Trophoblast cell (in vitro differentiated cells and primary cell): ENCODE measurements at places on chromosomes 12 and 14.

GRCh38 chr14:72387726-72388125 lies 455.5 kb downstream of the RGS6 start:
- no peak for DNase-seq

- DNase-seq = no peak
Observed at GRCh38 chr12:108315486-108316105, 23.5 kb downstream of the CMKLR1 start.

- no peak for DNase-seq
Observed at GRCh38 chr12:88398031-88398430, 182.2 kb downstream of the KITLG start.

DNA sequence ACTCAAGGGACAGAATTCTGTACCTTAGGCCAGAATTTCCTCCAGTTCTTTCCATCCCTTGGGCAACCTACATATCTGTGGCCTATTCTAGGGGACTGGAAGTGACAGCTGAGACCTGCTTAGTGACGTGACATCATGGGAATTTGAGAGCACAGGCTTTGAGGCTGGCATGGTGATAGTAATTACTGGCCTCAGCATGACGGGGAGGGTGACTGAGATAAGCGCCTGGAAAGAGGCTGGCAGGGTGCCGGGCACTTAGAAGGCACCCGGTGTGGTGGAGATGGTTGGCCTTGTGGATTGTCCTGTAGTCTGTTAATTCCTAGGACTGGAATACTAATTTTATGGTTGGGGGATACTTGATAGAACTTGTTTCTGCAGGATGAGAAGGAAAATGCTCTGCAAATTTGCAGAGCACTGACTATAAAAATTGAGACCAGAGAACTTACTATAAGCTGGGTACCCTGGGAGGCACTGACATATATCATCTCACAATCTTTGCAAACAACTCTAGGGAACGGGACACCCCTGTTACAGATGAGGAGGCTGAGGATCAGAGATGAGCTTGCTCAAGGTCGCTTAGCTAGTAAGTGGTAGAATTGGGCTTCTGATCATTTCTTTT lies 42.2 kb upstream of the TBX3 start:
- no peak for DNase-seq

- peak; percentile 62 for DNase-seq
Observed at GRCh38 chr14:75280831-75281653, 2.4 kb downstream of the FOS start.

DNA sequence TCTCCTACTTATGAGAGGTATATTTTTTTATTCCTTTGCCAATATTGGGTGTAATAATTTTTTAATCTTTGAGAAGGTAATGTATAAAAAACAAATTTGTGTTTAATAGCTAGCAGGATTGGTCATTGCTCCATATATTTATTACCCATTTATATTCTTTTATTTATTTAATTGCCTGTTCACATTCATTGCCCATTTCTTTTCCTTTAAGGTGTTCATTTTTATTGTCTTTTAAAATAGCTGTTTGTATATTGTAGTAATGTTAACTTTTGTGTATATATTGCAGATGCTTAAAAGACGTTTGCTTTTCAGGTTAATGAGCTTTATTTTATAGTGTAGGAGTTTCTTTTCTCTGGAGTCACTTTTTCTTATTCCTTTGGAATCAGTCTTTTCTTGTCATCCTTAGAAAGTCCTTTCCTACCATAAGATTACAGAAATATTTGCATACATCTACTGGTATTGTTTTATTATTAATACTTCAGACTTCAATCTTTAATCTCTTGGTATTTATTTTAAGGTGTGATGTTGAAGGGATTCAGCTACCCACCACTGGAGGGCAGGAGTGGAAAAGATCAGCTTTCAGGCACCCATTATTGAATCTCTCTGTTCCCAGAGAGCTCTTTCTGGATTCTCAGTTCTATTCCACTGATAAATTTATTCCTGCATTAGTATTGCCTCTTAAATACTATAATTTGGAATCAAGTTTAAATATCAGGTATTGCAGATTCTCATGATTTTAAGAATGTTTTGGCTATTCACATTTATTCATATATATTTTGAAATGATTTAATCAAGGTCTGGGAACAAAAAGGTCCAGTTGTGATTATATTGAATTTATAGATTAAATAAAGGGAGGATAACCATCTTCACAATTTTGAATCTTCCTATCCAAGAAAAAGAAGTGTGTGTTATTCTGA lies 17.3 kb downstream of the PPM1A start:
- DNase-seq = peak; percentile 44

DNA sequence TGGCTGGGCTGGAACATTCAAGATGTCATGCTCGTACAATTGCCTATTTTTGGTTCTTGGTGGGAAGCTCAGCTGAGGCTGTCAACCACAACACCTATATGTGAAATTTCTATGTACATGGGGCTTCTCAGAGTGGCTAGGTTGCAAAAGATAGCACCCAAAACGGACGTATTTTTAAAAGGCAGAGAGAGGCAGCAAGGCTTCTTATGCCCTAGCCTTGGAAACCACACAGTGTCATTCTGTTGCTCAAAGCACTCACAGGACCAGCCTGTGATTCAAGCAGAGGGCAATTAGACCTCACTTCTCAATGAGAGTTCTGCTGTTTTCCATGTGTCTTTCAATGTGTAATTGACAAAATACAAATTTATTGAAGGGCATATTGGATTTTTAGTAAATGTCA lies 134.0 kb downstream of the GXYLT1 start:
- DNase-seq = no peak

- no peak for DNase-seq
Observed at GRCh38 chr14:104431351-104431928, 148.1 kb upstream of the C14orf180 start.

GRCh38 chr12:104653730-104654664 lies 197.2 kb downstream of the CHST11 start:
- no peak for DNase-seq

DNA sequence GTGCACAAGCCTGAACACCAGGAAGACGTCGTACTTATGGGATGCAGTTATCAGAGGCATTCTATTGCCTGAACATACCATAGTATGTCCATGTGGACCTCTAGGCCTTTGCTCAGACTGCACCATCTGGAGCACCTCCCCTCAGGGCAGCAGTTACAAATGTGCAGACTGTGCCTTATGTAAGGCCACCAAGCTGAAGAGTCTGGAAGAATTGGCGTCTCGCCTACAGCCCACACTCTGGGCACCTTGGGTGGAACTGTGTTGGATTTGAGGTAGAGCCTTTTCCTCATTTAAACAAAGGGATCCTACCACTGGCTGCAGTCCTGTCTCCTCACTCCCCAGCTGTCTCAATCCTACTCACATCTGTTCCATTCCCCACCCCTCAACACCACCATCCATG lies 204.3 kb upstream of the FRMD6 start:
- DNase-seq = no peak

- DNase-seq = peak; percentile 23
Observed at GRCh38 chr14:72894623-72895378, 900 bp upstream of the DPF3 start.

GRCh38 chr14:46368275-46368674 lies 283.3 kb downstream of the RPL10L start:
- no peak for DNase-seq

DNA sequence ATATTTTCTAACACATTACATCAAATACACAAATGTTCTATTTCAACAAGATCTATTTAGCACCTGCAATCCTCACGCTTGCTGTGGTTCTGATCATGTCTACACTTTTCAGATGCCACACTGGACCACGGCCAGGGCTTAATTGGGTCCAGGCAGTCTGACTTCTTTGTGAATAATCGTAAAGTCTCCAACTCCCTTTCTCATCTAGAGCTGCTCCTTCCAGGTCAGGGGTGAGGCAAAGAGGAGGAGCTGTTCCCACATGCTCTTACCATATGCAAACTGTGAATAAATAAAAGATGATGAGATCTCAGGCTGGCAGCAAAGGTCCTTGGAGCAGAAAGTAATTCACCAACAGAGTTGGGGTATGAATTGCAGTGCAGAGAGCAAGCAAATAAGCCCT lies 316.6 kb downstream of the GLT1D1 start:
- DNase-seq = no peak

- DNase-seq = no peak
Observed at GRCh38 chr12:103181366-103182152, 224.1 kb downstream of the ASCL1 start.

DNA sequence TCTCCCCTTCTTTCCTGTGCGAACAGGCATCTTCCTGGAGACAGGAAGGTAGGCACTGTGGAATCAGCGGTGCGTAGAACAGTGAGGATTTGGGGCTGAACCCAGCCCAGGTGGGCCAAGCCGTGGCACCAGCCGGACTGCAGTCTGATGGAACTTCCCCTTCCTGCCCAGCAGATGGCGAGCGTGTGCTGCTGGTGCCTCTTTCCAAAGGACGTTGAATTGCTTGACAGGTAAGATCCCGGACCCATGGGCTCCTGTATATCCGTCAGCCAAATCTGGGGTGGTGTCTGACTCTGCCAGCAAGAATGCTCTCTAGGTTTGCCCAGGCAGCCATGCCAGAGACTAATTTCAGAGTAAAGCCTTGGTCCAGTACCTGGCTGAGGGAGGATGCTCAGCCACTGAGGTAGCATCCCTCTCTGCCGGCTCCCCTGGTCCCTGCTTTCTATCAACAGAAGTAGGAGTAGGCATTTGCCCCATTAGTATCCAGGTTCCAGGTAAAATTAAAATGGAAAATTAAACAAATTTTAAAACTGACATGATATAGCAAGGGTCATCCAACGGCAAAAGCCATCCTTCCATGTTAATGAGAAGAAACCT lies 21.1 kb upstream of the KCNA5 start:
- DNase-seq = peak; percentile 87

- DNase-seq = peak; percentile 16
Observed at GRCh38 chr14:70013271-70013873, 134.2 kb downstream of the SMOC1 start.

DNA sequence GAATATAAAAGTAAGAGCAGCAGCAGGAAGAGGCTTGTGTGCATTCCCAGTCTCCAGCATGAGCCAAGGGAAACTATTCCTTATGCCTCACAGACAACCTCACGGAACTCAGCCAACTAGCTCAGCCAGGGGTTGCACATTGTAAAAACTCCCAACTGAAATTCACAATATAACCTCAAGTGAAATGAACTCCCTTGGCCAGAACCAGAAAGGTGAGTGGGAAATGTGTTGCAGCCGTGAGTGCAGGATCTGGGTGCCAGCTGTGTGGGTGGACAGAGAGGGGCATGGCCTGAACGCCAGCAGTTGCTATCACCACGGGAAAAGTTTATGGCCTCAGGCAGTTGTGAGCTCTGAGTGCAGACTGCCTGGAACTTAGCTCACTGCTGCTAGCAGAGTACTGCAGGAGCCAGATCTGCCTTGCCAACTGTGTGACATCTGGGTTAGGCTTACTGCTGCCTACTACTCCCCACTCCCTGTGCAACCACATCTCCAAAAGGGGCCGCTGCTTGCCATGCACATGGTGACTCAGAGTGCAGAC lies 2.3 kb upstream of the CLEC1A start:
- peak; percentile 98 for DNase-seq

GRCh38 chr14:99602054-99602787 lies 1.8 kb downstream of the CCDC85C start:
- DNase-seq = peak; percentile 77

DNA sequence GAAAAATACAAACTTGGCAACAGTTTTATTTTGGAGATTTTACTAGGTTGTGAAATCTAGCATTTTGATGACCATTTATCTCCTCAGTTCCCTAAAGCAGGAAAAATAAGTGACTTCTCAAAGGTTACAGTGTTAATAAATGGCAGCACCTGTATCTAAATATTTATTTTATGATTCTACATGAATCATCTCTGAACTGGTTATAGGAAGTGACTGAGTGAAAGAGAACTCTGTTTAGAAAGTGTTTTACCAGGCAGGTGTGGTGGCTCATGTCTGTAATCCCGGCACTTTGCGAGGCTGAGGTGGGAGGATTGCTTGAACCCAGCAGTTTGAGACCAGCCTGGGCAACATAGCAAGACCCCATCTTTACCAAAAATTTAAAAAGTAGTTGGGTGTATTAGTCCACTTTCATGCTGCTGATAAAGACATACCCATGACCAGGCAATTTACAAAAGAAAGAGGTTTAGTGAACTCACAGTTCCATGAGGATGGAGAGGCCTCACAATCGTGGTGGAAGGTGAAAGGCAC lies 26.3 kb downstream of the MIPOL1 start:
- DNase-seq = no peak

DNA sequence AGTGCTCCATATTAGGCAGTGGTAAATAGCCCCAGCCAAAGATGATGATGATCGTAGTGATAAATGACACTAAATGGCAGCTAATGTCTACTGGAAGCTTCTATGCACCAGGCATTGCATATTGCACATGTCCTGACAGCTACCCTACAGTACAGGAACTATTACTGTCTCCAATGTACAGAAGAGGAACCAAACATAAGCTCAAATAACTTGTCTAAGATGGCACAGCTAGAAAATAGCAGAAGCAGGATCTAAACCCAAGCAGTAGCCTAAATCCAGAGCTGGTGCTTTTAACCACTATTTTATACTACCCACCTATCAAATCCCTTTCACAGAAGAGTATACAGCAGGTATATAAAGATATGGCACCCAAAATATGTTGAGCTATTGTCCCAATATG lies 28.9 kb downstream of the ESR2 start:
- DNase-seq = no peak

GRCh38 chr12:21001778-21002177 lies 129.2 kb upstream of the SLCO1B1 start:
- DNase-seq = no peak

DNA sequence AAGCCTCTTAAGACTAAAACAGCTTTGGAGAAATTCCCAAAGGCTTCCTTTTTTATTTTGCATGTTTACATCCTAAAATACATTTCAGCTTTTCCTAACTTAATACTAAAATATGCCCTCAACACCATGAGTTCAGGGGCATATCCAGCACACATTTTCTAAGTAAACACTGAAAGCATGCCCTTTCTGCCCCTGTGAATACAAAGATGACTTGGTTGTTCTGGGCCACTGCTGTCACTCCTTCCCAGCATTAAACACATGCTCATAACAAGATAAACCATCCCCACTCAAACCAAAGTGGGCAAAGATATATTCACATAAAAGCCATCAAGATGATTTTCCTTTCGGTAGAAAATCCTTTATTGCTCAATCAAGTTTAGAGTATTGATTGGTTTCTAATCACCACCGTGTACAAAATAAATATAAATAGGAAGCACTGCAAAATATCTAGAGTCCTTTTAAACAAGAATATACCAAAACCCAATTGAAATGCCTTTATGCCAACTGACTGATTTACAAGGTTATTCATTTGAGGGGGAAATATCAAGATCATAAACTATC lies 1.9 kb downstream of the CCNB1IP1 start:
- no peak for DNase-seq

DNA sequence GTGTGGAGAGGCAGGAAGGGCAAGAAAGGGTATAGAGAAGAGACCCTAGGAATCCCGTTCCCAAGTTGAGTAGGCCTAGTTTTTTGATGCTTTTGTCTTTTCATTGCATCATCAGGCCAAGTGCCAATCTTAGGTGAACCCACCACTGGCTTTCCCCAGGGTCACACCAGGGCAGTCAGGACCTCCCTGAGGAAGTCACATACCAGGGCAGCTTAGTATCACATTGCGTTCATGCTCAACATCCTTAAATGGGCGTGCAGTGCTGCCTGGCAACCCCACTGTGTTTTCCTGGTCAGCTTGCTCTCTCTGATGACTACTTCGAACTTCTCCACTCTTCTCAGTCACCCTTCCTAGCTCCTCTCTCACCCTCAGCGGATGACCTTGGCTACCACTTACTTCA lies 9.0 kb downstream of the ASIC1 start:
- DNase-seq = peak; percentile 87

GRCh38 chr14:54689928-54690327 lies 123.0 kb downstream of the SAMD4A start:
- DNase-seq = no peak
